Activated CD8-positive, alpha-beta memory T cell treated with anti-CD3 and anti-CD28 coated beads for 4 hours (primary cell): ENCODE measurements at places on chromosomes 7 and 10.

- no peak for DNase-seq
Observed at GRCh38 chr10:13051126-13051694, 48.8 kb upstream of the OPTN start.

GRCh38 chr7:141960687-141961422 lies 12.7 kb downstream of the TAS2R38 start:
- DNase-seq: no peak

GRCh38 chr10:105964009-105964408 lies 1200.5 kb downstream of the SORCS1 start:
- no peak for DNase-seq

- no peak for DNase-seq
Observed at GRCh38 chr7:81161451-81162075, 242.7 kb upstream of the SEMA3C start.

DNA sequence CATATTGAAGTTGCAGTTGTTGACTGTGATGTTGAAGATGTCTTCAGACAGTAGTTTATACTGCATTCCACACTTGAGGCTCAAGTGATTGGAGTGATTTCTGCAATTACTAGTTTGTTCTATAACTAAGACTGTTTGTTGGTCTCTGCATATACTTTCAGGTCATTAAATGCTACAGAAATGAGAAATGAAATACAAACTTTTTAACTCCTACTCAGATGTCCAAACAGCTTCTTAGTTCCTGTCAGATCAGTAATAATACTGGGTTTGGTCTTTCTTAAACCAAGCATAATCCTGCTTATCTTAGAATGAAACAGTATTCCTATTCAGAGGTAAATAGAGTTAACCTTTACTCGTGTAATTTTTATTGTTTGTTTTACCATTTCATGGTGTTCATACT lies 115.9 kb downstream of the CCNY start:
- DNase-seq: no peak

GRCh38 chr7:2055956-2056355 lies 176.8 kb downstream of the MAD1L1 start:
- no peak for DNase-seq
